ENCODE measurements at places on chromosomes 2 and 18. TPM values are rescaled to one million over a fixed set of nuclear protein-coding genes. Genes with fewer than 3 reads are reported as not detected.

Gene RTP5
- total RNA-seq = 5.2 TPM

Gene LAPTM4A
- total RNA-seq = 41.6 TPM

Gene EMX1
- total RNA-seq = 11.1 TPM

Gene RIT2
- 16.0 TPM for total RNA-seq

Gene CHRNG
- total RNA-seq = not detected

Gene DCC
- 17.9 TPM for total RNA-seq

Measured in temporal lobe (tissue), 4 donors.